ENCODE measurements at places on chromosomes 2 and 18.

DNA sequence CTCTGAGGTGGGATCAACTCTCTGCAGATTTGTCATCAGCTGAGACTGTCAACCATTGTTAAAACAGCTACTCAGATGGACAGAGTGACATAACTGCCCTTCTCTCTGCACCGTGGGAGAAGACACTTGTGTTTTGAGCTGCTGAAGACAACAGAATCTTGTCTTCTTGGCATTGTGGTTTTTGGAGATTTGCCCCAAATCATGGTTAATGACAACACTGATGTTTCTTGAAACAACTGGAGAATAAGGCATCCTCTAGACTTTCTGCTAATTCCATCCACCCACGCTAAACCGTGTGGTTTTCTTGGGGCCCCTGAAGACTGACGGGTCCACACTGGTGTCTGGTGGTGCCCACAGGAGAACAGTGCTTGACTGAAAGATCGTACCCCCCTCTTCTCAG, 39.5 kb downstream of the SH3BP4 start:
- DNase-seq, result no peak

DNA sequence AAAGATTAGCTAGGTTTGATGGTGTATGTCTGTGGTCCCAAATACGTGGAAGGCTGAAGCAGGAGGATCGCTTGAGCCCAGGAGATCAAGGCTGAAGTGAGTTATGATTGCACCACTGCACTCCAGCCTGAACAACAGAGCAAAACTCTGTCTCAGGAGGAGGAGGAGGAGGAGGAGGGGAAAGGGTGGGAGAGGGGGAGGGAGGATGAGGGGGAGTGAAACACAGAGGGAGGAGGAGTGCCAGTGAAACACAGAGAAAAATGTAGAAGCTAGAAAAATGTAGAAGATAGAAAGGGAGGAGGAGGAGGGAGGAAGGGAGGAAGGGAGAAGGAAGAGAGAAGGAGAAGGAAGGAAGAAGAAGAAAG, 387.5 kb downstream of the MTX2 start:
- no peak for DNase-seq

DNA sequence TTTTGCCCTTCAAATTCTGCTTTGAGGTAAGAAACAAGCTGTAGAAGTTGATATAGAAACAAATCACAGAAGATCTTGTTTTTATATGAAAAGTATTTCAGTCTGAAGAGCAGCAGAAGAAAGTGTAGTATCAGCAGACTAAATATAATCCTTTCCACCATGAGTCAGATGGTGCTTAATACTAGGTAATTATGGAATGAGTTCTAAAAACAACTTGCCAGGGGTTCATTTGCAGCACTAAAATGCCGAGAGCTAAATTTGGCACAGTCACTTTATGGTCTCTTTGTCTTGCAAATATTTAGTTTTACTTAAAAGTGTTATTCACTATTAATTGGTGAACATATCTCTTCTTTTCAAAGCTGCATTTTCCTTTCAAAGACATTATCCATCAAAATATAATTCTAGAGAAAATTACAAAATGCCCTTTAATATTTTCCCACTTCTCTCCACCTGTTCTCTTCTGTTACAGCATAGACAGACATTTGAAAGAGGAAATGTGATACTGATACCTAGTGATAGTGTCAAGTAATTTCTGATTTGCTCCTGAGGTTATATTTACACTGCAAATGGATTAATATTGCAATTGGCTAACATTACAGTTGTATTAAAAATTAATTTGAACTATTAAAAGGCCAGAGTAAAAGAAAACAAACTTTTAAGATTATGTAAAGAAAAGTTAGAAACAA, 5.3 kb downstream of the MYL1 start:
- DNase-seq, result no peak

DNA sequence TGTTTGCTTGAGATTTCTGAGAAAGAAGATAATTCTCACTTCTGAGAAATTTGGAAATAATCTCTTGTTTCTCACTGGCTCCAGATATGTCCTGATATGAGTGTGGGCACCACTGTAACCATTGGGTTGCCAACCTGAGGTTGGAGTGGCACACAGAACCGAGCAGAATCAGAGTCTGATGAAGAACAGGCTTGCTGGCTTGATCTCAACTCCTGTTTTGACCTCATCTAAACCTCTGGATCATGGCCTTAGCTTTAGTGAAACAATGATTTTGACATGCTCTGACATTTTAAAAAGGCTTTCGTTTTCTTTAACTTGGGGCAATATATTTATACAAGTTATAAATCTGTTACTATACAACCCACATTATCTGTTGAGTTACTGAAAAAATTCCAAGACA, 548.0 kb downstream of the IRS1 start:
- DNase-seq, result no peak

DNA sequence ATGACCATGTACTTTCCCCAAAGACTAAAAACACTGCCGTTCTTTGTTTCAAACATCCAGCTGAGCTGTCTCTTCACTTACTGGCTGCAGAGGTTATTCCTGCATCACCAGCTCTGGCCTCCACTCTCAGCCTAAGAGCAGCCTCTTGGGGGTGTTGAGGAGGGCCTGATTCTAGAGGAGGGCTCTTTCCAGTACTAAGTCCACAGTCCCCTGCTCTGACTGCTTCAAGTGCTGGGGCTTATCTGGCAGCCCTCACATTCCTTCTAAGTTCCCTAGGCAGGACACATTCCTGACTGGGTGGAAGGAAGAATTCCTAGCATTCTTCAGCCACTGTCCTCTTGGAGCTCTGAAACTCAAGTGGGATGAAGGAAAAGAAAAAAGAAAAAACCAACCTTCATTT, 32.9 kb upstream of the EHBP1 start:
- DNase-seq, result no peak

- no peak for DNase-seq
Measured at GRCh38 chr2:190052307-190052706, 10.2 kb downstream of the MSTN start.

- DNase-seq, result no peak
Measured at GRCh38 chr2:189782221-189782671, 1.9 kb downstream of the ORMDL1 start.

- no peak for DNase-seq
Measured at GRCh38 chr18:28013066-28013465, 163.9 kb downstream of the CDH2 start.

- DNase-seq, result no peak
Measured at GRCh38 chr2:30708491-30709290, 98.6 kb downstream of the CAPN13 start.

- DNase-seq, result no peak
Measured at GRCh38 chr18:8899000-8899399, 193.6 kb downstream of the MTCL1 start.

GRCh38 chr2:169006665-169007064, 24.5 kb downstream of the ABCB11 start:
- no peak for DNase-seq

- no peak for DNase-seq
Measured at GRCh38 chr2:128986867-128987268, 668.2 kb upstream of the HS6ST1 start.

DNA sequence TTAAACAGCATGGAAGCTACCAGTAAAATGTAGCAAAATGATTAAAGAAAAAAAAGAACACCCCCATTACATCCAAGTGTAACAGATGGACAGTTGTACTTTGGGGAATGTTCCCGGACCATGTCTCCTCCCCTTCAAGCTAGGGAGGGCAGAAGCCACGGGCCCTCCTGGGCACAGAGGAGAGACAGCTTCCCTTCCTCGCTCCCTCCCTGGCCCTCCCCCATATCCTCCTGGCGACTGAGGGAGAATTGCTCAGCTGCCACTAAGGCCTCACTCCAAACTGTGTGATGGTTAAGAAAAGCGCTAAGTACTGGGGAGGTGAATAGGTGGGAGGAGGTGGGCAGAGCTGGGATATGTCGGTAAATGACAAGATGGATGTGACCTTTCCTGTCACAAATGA, 358.0 kb downstream of the HRH4 start:
- DNase-seq, result no peak

DNA sequence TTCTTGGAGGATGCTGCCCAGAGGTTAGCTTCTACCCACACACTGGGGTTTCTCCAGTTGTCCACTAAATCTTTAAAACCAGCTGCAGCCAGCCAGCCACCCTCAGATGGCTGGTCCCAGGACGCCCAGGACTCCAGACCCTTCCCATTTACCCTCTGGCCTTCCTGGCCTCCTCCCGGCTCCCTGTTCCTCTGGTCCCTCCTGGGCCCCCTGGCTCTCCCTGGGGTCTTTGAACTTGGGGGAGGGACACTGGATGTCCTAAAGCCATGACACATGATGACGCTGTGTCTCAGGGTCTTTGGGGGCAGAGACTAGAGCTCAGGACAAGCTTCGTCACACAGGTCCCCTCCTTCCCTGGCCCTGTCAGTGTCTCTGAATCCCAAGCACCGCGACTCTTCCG, 201.1 kb upstream of the HDAC4 start:
- no peak for DNase-seq

DNA sequence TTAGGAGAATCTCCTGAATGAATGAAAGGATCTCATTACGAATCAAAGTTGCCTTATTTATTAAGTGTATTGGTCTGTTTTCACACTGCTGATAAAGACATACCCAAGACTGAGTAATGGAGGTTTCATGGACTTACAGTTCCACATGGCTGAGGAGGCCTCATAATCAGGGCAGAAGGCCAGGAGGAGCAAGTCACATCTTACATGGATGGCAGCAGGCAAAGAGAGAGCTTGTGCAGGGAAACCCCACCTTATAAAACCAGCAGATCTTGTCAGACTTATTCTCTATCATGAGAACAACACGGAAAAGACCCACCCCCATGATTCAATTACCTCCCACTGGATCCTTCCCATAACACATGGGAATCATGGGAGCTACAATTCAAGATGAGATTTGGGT, 785.2 kb upstream of the POU3F3 start:
- DNase-seq, result no peak

GRCh38 chr2:64795024-64795592, 141.4 kb upstream of the SERTAD2 start:
- no peak for DNase-seq

GRCh38 chr2:145260081-145260480, 740.2 kb upstream of the ZEB2 start:
- no peak for DNase-seq

- DNase-seq, result no peak
Measured at GRCh38 chr2:71927757-71928715, 219.6 kb downstream of the CYP26B1 start.

- no peak for DNase-seq
Measured at GRCh38 chr2:223260681-223261080, 208.7 kb downstream of the KCNE4 start.

- DNase-seq, result no peak
Measured at GRCh38 chr2:15869396-15869795, 71.0 kb upstream of the MYCN start.

GRCh38 chr2:219638948-219639755, 11.7 kb downstream of the SLC4A3 start:
- peak; percentile 68 for DNase-seq

GRCh38 chr2:178229927-178230326, 35.6 kb downstream of the OSBPL6 start:
- DNase-seq, result no peak

GRCh38 chr2:197427986-197428385, 6.8 kb downstream of the SF3B1 start:
- no peak for DNase-seq

GRCh38 chr18:33585431-33585775, 7.4 kb downstream of the ASXL3 start:
- no peak for DNase-seq

DNA sequence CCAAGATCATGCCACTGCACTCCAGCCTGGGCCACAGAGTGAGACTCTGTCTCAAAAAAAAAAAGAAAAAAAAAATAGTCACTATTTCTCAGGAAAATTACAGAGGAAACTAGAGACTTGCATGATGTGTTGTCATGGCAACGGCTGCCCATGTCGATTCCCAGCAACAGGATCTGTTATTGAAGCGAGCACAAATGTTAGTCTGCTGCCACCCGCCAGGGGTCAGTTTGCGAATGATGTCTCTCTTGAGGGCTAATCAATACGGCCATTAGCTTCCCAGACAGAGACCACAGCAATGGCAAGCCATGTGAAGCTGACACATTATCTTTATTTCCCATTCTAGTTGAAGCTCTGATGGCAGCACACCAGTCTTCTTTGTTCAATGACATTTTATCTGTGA, 32.4 kb upstream of the ACYP2 start:
- DNase-seq, result no peak

- no peak for DNase-seq
Measured at GRCh38 chr2:102301867-102302362, 9.4 kb upstream of the IL1RL1 start.

DNA sequence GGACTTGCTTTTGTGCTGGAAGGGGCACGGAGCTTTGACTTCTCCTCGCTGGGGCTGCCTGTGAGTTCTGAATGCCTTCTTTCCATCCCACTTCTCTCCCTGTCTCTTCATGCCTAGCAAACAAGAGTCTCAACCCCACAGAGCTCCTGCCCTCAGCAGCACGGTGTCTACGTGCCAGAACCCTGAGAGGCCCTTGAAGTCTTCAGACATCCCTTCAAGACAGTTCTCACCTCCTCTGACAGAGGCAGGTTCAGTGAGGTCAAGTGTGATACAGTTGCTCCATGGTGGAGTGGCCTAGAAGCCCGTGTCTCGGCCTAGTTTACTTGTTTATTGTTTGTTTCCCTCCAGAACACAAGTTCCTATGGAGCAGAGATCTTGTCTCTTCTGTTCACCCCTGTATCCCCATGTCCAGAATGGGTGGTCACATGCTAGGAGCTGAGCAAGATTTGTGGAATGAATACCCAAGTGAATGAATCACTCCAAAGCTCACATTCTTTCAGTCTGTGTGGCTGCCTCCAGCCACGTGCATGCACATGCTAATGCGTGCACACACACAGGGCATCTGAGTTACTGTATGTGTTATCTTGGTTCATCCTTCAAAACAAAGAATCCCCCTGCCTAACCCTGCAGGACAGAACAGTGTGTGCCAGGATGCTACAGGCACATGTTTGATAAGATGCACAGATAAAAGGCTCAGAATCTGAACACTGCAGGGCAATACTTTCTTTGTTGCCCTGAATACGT, 391.6 kb downstream of the NBAS start:
- DNase-seq, result peak; percentile 33

DNA sequence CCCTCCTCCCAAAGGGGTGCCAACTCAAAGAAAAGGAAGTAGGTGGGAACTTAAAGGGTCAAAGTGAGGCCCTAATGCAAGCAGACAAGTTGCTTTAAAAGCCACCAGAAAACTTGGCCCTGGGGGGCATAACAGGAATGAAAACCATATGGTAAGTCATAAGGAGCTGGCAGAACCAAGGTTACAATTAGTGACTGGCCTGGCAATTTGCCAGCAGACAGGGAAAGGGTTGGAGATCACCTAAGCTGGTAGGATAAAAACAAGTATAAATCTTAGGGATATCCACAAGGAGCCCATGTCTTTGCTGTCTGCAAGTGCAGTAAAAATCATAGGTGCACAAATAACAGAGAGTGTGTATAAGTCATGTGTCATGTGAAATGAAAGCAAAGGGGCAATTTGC, 256.7 kb upstream of the LRRTM4 start:
- no peak for DNase-seq

GRCh38 chr2:105417857-105418436, 19.1 kb upstream of the FHL2 start:
- DNase-seq, result no peak

Measured in left cardiac atrium (tissue), 4 donors.